ENCODE measurements at places on chromosomes 6 and 20.

- DNase-seq: no peak
Observed at GRCh38 chr6:91852252-91852651, 1265.4 kb upstream of the MAP3K7 start.

- no peak for DNase-seq
Observed at GRCh38 chr20:62975251-62975760, 22.8 kb downstream of the SLC17A9 start.

DNA sequence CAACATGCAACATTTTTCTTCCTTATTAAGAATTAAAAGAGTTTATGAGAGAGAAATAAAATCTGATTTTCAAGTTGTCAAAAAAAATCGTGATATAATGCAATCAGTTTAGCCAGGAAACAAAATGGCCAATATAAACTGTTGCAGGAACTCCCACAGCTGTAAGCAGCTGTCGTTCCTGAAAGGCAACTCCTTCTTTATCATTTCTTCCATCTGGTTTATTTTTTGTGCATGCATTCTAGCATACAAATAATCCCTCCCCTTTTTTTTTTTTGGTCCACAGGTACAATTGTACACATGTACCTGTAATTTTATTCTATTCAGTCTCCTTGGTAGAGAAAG, 19.7 kb downstream of the TRAF3IP2 start:
- no peak for DNase-seq

DNA sequence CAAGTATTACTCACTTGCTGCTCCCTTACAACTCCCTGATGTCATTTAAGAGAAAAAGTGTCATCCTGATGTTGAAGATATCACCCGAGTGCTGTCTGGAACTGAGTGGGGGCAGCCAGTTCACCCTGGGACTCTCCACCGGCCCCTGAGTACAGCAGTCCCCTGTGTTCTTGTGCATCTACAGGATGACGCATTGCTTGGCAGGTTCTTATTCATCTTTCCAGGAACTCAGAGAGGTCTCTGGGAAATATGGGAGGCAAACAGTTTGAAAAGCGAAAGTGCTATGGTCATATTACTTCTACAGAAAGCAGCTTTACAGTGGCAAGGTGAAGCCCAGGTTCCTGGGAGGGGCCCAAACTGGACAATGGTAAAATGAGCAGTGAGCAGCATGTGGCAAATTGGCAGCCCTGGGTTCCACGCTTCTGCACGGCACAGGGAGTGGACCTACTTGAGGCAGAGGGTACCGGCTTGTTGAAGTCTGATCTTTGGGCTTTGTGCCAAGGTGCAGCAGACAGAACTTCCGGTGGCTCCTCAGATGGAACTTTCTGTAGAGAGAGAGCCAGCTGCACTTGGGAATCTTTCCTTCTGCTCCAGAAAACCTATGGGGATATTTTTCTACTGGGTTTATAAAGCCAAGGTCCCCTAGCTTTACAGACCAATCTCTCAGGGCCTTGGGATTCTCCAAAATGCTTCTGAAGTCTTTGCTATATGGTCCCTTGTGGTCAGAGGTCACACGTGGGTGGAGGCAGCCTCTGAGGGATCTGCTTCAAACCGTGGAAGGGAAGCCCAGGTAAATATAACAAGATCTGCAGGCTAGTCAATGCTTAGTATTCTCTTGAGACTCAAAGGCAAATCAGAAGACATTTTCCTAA, 128.3 kb downstream of the MAP3K7 start:
- no peak for DNase-seq

DNA sequence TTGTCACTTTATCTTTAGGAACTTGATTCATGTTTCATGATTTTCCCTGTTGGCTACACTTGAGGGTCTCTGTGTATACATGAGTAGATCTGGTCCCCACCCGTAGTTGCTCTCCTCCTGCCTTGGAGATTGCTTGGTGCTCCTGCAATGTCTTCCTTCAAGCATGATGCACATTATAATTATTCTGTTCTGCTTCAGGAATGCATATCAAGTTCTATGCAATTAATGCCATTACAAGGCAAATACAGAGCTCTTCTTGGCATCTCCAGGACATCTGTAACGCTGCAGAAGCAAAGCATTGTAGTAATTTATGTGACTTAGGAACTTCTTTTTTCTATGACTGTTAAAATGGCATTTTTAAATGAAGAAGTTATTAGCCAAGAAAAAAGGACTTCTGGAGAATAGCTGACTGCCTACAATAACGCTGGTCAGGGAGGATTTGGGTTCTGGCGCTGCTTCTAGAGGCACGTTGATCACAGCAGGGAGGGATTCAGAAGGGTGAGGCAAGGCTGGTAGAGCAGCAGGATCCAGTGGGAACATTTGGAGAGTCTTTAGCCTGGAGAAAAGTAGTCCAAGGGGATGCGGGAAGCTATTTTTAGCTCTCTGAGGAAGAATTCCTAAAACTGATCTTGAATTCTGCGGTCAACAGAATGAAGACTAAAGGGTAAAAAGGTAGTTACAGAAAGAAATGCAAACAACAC, 203.6 kb downstream of the PLCB1 start:
- no peak for DNase-seq

DNA sequence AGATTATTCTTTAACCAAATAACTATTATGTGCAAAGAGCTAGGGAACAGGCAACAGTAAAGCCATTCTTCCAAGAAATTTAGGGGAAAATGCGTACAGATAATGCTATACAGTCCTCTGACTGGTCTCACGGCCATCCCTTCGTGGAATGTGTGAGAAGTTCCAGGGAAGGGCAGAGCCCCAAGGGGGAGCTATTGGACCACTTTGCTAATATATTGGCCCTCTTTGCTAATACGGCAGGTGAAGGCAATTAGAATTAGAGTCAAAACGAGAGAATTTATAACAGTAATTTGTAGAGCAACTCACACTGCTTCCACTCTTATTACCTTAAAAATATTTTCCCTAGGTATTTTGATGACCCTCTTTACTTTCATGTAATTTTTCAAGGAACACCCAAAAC, 140.4 kb downstream of the IMPG1 start:
- no peak for DNase-seq

DNA sequence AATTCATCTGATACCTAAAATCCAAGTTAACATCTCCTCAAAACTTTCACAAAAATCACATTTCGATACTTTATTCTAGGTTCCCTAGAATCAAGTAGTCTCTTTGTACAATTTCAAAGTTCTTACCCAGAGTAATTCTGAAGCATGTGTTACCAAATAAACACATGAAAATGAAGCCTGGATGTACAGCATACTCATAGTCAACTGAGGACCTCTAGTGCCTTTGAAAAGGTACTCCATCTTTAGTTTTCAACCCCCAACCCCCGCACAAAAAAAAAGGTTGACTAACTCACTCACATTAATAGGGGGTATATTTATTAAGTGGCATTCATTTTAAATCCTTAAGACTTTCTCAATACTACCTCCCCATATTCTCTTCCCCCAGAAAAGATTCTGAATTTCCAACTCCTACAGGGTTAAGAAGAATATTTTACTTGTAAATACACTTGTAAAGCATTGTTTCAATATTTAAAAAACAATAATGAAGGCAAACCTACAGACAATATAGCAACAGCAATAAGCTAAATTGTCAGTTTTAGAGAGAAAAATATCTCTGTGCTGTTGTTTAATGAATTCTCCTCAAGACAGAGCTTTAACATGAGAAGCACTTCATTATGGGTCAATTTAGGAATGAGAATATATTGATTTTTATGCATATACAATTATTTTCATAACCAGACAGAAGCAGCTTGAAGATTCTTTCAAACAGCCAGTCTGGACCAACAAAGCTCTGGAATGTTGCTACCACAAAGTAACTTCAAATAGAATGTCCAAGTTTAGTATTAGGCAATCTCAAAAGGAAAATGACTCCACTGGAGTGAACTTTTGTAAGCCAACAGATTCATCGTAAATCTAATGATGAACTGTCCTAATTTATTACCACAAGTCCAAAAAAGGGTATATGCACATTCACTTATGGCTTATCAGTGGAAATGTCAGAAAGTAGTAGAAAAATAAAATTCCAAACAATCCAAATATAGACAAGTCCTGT, 3.3 kb downstream of the PLN start:
- peak; percentile 27 for DNase-seq

- no peak for DNase-seq
Observed at GRCh38 chr6:14000901-14001300, 76.1 kb downstream of the RNF182 start.

GRCh38 chr20:59663513-59664060, 59.2 kb downstream of the PHACTR3 start:
- DNase-seq: no peak

- no peak for DNase-seq
Observed at GRCh38 chr20:64080013-64080812, at the start of gene OPRL1. Gene OPRL1, plus strand, starts transcription at chr20:64080082. Its CDS starts 12,639 bp downstream, at chr20:64092721.

DNA sequence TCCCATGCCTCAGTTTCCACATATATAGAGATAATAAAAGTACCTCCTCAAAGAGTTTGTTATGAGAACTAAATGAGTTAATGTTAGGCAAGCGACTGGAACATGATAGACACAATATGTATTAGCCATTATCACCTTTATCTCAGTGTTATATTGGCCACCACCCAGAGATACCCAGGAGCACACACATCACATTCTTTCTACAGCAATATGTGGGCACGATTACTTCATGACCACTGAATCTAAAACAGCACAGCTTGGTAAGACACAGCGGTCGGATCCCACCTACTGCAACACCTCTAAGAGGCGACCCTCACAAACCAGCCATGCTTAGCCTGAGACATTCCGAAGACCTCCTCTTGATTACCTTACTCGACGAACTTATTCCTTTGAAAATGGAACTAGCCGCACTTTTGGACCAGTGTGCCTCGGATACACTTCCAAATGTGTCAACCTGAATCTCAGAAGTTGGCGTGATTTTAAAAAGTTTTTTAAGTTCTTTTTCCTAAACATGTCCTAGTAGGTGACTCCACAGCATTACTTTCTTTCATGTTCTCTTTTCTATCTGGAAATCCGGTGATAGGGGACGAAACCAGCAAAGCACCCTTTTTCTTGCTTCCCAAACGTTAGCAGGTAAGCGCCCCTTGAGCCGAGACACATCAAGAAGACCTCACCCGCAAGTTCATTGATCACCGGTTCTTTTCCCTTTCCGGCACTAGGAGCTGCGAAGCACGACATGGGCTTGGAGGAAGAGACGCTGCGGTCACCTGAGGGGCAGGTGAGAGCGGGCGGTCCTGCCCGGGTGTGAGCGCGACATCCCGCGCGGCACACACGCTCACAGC, 923 bp downstream of the GMDS start:
- DNase-seq: no peak

- DNase-seq: no peak
Observed at GRCh38 chr6:38436726-38437465, 202.8 kb downstream of the BTBD9 start.

DNA sequence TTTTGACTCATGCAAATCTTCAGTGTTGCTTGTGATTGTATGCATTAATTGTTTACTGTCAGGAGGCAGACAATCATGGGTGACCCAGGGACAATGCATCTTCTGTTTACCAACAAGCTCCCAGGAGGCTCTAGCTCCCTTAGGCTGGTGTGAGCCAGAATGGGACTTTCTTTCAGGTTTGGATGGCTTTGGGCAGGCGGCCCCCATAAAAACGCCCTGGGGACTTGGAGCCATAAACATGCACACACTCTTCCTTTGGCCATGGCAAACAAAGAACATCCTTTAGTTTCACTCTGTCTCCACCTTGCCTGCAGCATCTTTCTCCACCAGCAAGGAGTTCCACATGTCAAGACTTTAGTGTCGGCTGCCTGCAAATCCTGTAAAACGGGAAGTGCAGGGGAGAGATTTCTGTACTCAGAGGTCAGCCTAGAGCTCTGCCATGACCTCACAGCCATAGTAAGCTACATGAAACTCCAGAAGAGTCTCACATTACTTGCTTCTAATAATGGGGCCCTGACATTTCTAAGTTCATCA, 127.6 kb downstream of the MAP3K7 start:
- DNase-seq: no peak

- DNase-seq: no peak
Observed at GRCh38 chr6:169738976-169739529, 12.3 kb downstream of the DYNLT2 start.

- DNase-seq: no peak
Observed at GRCh38 chr6:156777577-156778453, 637 bp downstream of the ARID1B start.

- DNase-seq: no peak
Observed at GRCh38 chr20:50523552-50524167, 13.5 kb downstream of the PTPN1 start.

DNA sequence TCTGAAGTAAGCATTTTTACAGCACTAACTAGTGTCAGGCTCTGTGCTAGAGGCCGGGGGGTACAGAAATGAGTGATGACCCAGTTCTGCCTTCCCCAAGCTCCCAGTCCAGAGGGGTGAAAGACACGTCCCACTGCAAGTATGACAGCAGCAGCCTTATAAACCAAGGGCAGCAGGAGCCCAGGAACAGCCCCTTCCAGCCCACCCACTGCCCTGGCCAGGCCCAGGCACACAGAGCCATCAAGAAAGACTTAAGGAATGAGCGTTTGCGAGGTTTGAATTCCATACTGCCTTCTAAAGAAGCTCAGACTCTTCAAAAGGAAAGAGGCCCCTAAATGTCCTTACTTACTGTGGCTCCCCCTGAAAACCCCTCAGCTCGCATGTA, 10.0 kb downstream of the TRERF1 start:
- no peak for DNase-seq

GRCh38 chr6:144294016-144294415, 8.9 kb downstream of the UTRN start:
- peak; percentile 74 for DNase-seq

DNA sequence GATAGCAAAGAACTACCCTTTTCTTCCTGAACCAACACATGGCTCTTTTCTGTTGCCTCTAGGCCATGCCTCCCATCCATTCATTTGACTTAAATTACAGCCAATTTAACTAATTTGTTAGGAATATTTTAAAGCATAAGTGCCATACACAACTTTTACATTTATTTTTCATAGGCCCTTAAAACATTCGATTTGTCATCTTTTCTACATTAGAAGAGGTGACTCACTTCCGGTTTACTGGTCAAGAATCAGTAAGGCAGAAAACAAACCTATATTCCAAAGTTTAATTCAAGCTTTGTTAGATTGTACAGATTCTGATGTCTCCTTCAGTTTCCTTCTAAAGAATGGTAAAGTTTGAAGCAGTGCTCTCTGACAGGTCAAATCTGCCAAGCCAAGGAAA, 344.3 kb downstream of the SAMD5 start:
- no peak for DNase-seq

DNA sequence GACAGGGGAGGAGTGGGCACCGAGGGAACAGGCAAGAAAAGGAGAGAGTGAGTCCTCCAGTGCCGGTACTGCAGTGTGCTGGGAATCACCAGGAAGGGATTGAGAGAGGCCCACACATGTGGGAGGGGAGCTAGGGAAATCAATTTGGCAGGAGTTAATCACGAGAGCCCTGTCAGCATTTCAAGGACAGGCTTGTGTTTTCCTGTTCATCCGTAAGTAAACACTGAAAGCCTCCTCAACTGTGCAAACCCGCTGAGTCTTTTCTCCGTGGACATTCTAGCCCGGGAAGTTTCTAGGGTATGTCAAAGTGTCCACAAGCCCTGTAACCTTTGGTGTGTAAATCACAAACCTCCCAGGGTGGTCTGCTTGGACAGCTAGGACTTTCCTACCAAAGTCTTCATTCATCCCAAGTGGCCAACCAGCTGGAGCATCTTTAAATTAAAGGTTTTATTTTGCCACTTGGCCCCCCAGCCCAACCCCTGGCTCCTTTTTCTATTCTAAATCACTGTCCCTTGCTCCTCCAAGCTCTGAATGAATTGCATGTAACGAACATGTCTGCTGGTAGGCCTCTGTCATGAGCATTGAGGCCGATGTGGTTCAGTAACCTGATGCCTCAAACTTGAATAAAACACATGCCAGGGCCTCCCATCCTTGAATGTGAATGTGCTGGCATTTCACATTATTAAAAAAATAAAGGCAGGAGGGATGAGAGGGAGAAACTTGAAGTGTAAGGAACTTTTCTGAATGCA, 149.1 kb downstream of the ZNF217 start:
- no peak for DNase-seq

- no peak for DNase-seq
Observed at GRCh38 chr6:147547369-147547902, 38.9 kb downstream of the SAMD5 start.

All from BJ (cell line).